NCI-H2081 (cell line): ENCODE measurements at places on chromosomes 13 and 19.

DNA sequence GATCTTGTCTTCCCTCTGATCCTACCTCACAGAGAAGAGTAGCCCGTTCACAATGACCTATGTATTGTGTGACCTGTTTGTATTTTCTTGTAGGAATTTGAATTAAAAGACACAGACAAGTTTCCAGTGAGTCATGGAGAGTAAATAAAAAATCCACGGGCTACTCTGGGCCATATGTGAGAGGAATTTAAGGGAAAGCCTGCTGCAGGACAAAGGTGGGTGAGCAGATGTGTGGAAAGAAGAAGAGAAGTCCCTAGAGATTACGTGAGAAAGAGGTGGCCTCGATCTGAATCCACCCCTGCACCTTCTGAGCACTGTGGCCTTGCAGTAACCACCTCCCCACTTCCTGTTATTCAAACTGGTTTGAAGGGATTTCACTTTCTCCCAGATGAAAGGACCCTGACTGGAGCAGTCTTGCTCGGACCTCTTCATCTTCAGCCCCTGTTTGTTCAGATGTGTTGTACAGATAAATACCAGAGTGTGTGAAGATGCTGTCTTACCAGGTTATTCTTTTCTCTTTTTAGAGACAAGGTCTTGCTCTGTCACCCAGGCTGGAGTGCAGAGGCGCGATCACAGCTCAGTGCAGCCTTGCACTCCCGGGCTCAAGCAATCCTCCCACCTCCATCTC, 205.4 kb downstream of the PDS5B start:
- no peak for DNase-seq

DNA sequence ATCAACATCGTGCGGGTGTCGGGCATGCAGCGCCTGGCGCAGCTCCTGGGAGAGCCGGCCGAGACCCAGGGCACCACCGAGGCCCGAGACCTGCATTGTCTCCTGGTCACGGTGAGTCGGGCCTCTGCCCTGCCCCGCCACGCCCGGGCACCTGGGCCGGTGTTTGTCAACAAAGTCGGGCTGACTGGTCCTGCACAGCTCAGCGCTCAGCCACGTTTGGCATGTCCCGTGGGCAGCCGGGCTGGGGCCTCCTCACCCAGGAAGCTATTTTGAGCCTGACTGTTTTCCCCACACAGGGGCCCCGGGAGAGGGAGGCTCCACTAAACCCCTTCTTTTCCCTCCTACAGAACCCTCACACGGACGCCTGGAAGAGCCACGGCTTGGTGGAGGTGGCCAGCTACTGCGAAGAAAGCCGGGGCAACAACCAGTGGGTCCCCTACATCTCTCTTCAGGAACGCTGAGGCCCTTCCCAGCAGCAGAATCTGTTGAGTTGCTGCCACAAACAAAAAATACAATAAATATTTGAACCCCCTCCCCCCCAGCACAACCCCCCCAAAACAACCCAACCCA, 1.3 kb downstream of the GADD45B start:
- no peak for DNase-seq

- DNase-seq, result no peak
Observed at GRCh38 chr13:73248711-73249580, 190.1 kb downstream of the KLF5 start.

DNA sequence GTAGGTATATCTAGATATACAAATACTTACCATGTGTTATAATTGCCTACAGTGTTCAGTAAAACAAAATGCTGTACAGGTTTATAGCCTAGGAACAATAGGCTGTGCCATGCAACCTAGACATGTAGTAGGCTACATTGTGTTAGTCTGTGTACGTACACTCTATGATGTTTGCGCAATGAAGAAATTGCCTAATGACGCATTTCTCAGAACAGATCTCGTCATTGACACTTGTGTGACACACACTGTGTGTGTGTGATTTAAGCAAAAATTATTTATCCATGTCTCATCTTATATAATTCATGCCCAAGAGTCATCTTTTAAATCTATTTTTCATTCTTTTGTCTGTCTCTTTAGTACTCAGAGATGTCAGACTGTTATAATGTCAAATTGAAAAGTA, 1888.8 kb upstream of the PCDH20 start:
- DNase-seq, result no peak

GRCh38 chr19:19527371-19527656, 1.4 kb upstream of the YJEFN3 start:
- no peak for DNase-seq

- DNase-seq, result no peak
Observed at GRCh38 chr19:14492756-14493337, 3.1 kb downstream of the GIPC1 start.

DNA sequence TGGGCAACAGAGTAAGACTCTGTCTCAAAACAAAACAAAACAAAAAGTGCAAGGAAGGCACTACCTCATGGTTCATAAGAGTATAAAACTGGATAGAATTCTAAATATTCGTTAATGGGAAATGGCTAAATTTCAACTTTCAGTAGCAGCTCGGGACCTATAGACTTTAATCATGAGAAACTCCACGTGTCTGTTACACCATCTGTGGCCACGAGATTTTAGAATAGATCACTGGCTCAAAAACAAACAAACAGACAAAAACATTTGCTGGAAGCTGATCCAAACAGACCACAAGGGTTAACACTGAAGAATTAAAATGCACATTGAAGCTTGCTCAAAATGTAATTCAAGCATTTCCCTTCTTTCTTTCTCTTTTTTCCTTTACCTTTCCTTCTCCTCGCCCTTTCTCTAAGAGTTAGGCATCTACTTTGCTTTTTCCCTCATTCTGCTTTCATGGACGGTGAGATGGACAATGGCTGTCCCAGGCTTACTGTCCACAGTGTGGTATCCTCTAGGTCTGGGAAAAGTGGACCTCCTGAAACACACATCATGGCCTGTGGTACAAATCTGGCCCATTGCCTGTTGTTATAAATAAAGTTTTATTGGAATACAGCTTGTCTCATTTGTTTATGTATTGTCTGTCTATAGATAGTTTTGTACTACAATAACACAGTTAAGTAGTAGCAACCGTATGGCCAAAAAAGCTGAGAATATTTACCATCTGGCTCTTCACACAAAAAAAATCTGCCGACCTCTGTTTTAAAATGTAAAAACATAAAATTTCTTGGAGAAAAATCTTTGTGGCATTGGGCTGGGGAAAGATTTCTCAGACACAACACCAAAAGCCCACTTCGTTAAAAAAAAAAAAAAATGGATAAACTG, 10.3 kb downstream of the ELAVL1 start:
- no peak for DNase-seq

- no peak for DNase-seq
Observed at GRCh38 chr13:40368127-40368891, 298.1 kb downstream of the FOXO1 start.

DNA sequence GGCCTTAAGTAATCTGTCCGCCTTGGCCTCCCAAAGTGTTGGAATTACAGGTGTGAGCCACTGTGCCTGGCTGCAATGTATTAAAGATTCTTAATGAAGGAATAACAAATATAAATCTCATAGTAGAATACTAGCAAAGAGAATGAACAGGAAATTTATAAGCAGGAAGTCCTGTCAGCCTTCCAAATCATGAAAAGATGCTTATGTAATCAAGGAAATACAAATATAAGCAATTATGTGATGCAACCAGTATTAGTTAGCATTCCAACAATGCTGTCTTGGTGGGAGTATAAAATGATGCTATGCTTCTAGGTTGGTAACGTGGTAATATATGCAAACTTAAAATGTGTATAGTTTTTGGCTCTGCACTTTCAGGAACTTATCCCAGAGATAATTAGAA, 133.8 kb downstream of the PDS5B start:
- no peak for DNase-seq

GRCh38 chr13:41409611-41410010, 47.7 kb upstream of the RGCC start:
- DNase-seq, result no peak

- DNase-seq, result no peak
Observed at GRCh38 chr19:42275103-42275502, 6.1 kb downstream of the CIC start.

DNA sequence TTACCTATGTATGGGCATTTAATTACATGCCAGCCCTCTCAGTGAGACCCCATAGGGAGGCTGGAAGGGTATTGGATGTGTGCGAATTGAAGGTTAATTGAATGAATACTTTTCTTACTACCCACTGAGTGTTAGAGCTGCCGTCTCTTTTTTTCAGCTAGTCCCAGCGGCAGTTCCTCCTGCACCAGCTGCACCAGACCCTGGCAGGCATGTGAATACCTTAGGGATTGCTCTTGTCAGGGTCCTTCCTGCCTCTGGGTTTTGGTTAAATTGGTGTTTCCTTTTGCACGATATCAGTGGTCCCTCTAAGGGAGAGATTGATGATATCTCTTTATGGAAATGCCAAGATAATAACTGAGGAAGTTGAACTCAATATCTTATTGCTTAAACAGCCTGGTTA, 9.8 kb upstream of the CXCL17 start:
- DNase-seq, result no peak

GRCh38 chr19:280541-281009, 10.6 kb downstream of the PLPP2 start:
- DNase-seq, result no peak

GRCh38 chr13:32902029-32902780, 114.0 kb upstream of the KL start:
- DNase-seq, result no peak

DNA sequence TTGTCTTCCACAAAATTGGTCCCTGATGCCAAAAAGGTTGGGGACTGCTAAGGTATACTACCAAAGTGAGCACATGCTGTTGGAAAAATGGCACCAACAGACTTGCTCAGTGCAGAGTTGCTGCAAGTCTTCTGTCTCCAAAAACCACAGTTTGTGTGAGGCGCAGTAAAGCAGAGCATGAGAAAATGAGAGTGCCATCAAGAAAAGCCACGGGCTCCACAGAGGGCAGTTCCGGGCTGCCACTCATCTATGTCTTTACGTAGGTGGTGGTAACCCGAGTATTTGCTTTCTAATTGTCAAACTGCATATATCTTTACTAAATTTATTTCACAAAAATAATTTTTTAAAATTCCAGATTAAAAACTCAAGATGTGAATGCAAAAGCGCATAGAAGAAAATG, 123.8 kb downstream of the RNF17 start:
- DNase-seq, result no peak

DNA sequence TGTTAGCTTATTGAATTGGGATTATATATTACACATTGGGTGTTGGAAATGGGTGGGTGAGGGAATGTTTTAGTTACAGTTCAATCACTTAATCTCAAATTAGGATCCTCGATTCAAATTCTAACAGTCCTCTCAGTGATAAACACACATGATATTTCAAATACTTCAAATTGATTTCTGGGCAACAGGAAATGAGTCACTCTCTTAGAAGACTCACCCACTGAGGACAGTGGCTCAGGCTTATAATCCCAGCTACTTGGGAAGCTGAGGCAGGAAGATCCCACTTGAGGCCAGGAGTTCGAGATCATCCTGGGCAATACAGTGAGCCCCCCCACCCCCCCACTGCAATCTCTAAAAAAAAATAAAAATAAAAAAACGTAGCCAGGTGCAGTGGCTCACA, 435.3 kb downstream of the KLF12 start:
- no peak for DNase-seq

GRCh38 chr13:43428545-43429296, 358.1 kb downstream of the ENOX1 start:
- DNase-seq, result no peak

DNA sequence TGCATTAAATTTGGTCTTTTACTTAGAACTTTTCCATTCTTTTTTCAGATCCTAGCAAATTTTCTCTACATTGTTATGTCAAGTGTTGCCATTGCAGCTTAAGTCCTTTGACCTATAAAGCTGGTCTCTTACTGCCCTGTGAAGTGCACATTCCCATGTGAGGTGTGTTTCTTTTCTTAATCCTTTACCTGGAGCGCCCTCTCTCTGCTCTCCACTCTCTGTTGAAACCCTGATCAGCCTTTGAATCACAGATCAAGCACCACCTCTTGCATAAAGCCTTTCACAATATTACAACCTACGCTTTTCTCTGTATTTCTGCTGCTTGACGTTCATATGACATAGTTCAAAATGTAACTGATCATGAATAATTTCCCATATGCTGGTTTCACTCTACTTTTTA, 84.8 kb downstream of the PCDH17 start:
- no peak for DNase-seq

- no peak for DNase-seq
Observed at GRCh38 chr13:37340901-37341670, 235.6 kb upstream of the CSNK1A1L start.

- DNase-seq, result no peak
Observed at GRCh38 chr13:33014291-33014690, 1.9 kb upstream of the KL start.

- DNase-seq, result no peak
Observed at GRCh38 chr13:29402166-29402636, 193.3 kb downstream of the SLC7A1 start.

DNA sequence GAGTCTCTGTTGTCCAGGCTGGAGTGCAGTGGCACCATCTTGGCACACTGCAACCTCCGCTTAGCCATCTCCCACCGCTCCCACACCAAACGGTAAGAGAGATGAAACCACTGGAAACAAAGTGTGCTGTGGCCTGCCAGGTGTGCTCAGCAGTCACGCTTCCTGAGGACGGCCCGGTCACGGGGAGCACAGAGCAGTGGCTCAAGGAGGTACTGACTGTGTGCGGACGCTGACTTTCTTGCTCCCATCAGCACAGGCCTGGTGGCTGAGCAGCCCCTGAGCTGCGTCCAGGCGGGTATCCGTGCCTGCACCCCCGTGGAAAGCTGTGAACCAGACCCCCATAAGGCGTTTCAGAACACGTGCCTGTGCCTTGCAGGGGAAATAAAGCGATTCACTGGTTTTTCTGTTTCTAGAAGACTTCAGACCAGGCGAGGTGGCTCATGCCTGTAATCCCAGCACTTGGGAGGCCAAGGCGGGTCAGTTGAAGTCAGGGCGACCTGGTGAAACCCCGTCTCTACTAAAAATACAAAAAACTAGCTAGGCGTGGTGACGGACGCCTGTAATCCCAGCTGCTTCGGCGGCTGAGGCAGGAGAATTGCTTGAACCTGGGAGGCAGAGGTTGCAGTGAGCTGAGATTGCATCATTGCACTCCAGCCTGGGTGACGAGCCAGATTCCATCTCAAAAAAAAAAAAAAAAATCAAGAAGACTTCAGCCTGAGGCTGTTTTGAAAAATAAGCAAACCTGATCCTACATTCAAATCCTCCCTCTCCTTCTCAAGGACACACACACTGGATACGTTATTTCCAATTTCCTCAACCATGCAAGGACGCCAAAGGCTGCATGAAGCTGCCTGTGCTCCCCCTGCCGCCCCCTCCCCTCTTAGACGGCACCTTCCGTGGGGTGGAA, 25.5 kb downstream of the ADPRHL1 start:
- no peak for DNase-seq

GRCh38 chr19:42176990-42177685, 40.3 kb downstream of the DEDD2 start:
- DNase-seq, result peak; percentile 78

- DNase-seq, result no peak
Observed at GRCh38 chr19:14015524-14016035, 9.5 kb upstream of the RFX1 start.

DNA sequence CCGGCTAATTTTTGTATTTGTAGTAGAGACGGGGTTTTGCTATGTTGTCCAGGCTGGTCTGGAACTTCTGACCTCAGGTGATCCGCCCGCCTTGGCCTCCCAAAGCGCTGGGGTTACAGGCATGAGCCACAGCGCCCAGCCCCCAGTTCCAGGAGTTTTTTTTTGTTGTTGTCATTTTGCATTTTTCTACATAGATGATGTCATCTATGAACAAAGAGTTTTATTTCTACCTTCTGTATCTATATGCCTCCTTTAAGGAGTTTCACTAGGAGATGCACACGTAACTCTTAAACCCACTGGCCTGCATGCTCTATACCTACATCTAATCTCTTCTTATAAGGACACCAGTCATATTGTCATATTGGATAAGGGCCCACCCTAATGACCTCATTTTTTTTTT, 4.8 kb downstream of the DHDH start:
- DNase-seq, result no peak

- no peak for DNase-seq
Observed at GRCh38 chr19:46745521-46746280, at the start of gene FKRP. Gene FKRP (plus strand): TSS chr19:46746057. CDS start chr19:46755451, 9,394 bp downstream.
